ENCODE measurements at places on chromosomes 5 and 9.

GRCh38 chr5:142870532-142871362 is 100.6 kb downstream of the ARHGAP26 start:
- no peak for DNase-seq

GRCh38 chr5:92508271-92508670 is 1072.7 kb downstream of the NR2F1-AS1 start:
- DNase-seq, result no peak

- DNase-seq, result no peak
Observed at GRCh38 chr9:4196376-4196775, 103.5 kb downstream of the GLIS3 start.

DNA sequence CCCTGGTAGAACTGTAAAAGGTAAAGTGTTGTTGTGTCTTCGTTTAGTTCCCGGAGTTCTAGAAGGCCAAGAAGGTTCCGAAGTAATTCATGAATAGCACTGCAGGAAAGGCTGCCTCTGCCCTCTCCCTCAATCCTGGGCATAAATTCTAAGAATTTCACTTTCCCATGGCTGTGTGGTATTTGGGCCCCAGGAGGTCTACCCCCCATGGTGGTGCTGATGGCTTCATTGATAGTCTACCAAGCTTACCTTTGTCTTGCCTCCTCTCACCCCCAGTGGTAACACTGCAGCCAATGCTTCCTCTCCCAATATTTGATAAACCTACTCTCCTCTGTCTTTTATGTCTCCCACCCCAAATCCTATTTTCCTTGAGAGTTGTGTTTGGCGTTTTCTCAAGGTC is 39.5 kb downstream of the ADAMTS16 start:
- DNase-seq, result no peak

- no peak for DNase-seq
Observed at GRCh38 chr9:76654575-76654974, 109.7 kb upstream of the PCA3 start.

DNA sequence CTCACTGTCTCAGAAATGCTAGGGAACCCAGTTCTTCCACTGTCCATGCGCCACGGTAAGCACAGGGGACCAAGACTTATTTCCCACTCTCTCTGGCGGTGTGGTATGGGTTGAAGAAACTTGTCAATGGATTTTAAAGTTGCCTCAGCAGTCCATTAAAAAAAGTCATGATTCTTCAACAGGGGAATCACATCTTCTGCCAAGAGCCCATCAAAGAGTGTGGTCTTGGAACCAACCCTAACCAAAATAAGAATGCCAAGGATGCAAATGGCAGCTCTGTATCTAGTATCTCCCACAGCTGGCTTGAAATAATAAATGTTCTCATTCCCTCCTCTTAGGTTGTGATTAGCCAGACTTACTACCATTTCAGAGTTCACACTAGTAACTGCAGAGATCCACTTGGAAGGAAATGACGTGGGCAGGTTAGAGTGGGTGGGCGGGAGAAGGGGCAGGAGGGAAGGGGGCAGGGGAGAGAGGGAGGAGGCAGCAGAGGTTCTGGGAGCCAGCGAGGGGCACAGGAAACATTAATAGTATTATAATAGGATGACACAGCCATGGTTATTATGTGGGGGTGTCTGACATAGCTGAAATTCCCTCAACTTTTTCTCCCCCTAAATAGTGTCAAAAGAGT is 17.6 kb downstream of the PTCH1 start:
- DNase-seq, result no peak

DNA sequence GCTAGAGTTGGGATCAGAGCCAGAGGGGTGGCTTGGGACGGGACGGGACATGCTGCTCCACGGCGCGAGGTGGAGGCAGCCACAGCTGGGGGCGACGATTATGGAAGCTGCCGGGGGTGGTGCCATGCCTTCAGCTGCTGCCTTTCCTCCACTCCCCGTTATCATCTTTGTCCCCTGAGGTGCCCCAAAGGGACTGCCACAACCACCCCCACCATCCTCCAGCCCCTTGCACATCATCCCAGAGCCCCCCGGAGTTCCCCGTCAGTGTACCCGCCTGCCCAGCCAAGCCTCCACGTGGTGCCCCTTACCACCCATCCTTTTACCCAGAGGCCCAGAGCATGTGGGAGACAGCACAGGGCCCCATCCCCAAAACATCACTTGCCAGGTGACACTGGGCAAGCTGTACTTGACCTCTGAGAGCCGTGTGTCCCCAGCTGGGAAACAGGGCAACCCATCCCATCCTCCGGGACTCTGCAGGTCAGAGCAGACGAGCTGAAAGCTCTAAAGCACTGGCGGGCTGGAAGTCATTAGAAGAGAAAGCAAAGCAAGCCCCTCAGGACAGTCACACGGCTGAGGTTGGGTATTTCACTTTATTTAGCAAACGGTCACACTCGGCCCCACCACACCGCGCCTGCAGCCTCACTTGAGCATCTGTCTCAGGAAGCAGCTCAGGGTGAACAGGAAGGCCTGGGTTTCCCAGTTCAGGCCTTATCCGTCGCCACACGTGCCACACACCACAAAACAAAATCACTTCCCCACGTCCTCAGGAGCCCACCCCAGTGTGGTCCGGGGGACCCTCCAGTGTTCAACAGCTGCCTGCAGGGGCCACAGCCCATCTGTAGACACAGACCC is 19.5 kb upstream of the MXD3 start:
- no peak for DNase-seq

GRCh38 chr5:122390154-122390553 is 78.1 kb downstream of the SNCAIP start:
- DNase-seq, result no peak

GRCh38 chr5:139501381-139501780 is 18.8 kb upstream of the STING1 start:
- DNase-seq, result no peak

- no peak for DNase-seq
Observed at GRCh38 chr5:167850911-167851310, 440.5 kb upstream of the WWC1 start.

- DNase-seq, result no peak
Observed at GRCh38 chr9:132006677-132007370, 72.8 kb downstream of the MED27 start.

DNA sequence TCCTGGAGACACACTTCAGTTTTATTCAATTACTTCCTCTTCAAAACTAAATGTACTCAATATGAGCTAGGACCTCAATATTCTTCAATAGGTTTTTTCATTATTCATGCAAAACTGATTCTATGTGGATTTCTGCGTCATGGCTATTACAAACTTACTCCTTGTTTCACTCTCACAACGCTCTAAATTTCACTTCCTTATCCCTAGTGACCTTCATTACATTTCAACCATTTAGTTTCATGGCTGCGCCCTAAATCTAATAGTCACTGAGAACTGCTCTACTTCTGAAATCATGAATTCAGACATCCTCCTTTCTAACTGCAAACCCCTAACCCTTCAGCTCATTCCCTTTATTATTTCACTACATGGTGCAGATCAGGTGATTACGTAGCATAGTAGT is 93.9 kb downstream of the SLC25A46 start:
- DNase-seq, result no peak

GRCh38 chr5:32542216-32543059 is 42.9 kb upstream of the SUB1 start:
- no peak for DNase-seq

DNA sequence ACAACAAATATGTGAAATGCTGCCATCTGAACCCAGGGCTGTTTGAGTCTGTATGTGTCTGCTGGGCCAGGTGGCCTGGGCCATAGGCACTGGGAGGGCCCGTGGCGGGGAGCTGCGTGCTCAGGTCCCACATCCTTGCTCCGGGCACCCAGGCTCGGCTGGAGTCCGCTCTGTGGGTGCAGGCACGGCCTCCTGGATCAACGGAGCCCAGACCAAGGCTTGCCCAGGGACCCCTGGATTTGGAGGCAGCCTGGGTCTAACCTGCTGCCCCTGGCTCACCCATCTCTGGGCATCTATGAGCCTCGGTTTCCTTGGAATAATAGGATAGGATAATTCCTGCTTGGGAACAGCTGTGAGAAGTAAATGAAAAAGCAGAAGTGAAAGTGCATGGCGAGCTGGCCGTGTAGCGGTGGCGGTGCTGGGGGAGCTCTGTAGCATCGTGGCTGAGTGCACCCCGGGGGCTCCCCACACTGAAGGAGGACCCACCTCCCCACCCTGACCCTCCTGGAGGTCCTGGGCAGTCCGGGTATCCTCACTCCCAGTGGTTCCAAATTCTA is 1.2 kb downstream of the CDHR2 start:
- no peak for DNase-seq

- DNase-seq, result no peak
Observed at GRCh38 chr5:16768184-16768583, 151.4 kb upstream of the RETREG1 start.

- DNase-seq, result no peak
Observed at GRCh38 chr5:1831257-1831656, 30.1 kb downstream of the NDUFS6 start.

DNA sequence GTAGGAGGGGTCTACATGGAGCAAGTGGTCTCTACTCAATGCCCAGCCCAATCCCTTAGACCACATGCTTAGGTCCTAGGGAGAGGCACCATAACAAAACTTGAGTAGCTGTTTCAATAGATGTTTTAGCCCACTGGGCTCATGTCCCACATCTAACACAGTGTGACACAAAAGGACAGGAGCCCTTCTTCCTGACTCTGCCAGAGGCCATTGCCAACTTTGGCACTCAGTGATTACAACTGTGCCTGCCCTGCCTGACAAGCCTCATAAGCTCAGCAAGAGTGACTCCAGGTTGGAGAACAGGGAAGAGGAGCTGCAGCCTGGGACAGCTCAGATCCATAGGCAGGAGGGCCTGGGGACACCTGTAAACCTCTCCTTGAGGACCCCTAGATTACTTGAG is 230.8 kb downstream of the ENC1 start:
- no peak for DNase-seq

DNA sequence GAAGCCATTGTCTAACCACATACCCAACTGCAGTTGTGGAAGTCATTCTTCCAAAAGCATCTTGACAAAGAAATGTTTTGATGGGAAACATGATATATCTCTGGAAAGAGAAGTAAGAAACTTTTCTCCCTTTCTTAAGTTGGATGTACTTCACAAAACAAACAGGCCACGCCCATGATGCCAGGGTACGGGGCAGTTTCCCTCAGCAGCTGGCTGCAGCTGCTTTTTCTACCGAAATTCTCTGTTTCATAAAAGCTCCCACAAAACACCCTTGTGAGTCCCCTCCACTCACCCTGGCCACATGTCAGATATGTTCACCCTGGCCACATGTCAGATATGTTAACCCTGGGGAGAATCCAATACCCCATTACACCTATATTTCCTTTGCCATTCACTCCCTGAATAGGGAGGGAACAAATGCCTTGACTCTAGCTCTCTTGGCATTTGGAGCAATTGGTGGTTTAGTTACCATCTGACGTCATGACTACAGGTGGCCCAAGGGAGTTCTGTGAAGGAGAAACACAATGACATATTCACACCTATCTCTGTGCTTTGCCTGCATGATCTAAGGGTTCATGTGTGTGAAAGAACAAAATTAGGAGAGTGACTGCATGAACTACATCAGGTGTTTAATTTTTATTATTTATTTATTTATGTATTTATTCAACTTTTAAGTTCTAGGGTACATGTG is 103.0 kb downstream of the AOPEP start:
- DNase-seq, result no peak

DNA sequence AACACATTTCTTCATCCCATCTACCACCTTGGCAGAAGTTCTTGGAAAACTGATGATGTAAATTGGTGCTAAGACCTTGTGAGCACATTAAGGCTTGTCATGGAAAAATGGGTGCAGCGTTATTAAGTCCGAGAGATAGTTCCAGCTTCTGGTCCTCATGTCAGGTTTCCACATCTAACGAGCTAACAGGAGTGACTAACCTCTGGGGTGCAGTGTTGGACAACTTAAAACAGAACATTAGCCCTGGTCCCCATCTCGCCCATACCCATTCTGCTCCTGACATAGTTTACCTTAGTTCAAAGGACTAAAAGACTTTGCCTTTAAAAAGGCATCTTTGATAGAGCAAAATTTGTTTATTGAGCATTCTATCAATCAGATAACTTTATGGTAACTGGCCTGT is 128.0 kb downstream of the SLC1A3 start:
- DNase-seq, result no peak

DNA sequence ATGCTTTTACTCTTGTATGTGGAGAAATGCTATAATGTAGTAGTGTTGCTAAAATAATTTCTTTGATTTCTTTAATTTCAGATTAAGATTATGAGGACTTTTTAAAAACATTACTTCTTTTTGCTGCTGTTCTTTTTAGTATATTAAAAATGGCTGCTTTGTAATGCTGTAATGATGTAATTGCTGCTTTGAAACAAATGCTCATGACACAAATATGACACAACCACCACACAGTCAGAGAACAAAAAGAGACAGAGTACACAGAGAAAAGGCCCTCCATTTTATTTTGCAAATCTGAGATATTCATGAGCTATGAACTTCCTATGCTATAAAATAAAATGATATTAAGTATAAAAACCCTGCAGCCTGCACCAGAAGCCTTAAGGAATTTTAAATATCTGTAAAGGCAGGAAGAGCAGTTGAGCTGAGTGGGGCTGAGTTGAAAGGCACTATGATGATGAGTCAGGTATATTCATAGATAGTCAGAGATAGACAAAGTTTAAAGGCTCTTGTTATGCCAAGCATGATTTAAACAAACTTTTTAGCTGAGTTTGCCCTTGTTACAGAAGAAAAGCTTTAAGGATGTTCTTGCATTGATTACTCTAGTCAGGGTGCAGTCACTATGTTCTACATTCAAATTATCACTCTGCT is 5.1 kb upstream of the POU5F2 start:
- no peak for DNase-seq

DNA sequence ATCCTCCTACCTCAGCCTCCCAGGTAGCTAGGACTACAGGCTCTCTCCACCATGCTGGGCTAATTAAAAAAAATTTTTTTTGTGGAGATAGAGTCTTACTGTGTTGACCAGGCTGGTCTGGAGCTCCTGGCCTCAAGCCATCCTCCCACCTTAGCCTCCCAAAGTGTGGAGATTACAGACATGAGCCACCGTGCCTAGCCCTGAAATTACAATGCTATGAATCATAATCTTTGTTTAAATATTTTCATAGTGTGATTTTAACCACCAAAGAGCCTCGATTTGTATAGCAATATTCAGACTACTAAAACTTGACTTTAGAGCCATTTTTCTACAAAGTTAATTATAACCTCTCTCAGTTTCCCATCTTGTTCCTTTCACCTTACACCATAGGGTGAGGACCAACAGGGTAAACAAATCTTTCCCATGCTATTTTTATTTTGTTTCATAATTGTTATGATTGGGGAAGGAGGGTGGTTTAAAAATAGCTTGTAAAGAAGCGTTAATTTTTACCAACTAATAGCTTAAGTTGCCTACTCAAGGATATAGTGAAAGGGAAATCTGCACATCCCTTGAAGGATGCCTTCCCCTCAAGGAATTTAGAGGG is 32.7 kb downstream of the UBE2D2 start:
- DNase-seq, result no peak

GRCh38 chr5:151709109-151709735 is 22.5 kb upstream of the SPARC start:
- DNase-seq, result no peak

- DNase-seq, result no peak
Observed at GRCh38 chr9:136694163-136694871, 7.1 kb upstream of the AGPAT2 start.

GRCh38 chr9:87520172-87520683 is 22.6 kb downstream of the DAPK1 start:
- no peak for DNase-seq

Data from posterior cingulate gyrus (tissue), 11 donors.